ENCODE measurements at places on chromosomes 11 and 22.

GRCh38 chr11:8041576-8041975 lies 39.4 kb upstream of the TUB start:
- no peak for DNase-seq

DNA sequence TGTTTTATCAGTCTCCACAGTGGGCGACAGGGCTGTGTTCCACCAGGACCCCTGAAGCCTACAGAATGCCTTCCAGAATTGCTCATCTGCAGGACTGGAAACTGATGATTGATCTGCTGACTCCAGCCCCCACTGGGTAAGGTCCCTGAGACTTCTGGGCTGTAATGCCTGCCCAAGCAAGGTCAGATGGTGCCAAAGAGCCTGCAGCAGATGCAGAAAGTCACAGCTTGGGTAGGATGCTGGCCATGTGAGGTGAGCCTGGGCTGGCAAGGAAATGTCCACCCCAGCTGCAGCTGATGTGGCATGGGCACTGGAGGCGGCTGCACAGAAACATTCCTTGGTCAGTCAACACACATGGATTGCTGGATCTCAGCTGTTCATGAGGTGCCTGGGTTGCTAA lies 30.9 kb downstream of the LRRC32 start:
- no peak for DNase-seq

DNA sequence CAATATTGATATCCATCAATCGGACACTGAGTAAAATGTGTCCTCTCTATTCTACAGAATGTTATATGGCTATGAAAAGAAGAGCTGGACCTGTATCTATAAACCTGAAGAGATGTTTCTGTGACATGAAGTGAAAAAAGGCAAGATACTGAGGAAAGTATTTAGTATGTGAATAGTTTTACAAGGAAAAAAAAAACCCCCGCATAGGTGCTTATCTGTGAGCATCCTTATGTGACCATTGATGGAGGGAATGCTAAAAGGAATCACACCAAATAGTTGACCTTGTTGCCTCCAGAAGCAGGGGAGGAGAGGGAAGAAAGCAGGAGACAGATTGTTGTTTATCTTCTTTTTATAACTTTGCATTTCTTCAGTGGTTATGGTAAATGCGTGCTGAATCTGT lies 661 bp upstream of the PRG2 start:
- no peak for DNase-seq

DNA sequence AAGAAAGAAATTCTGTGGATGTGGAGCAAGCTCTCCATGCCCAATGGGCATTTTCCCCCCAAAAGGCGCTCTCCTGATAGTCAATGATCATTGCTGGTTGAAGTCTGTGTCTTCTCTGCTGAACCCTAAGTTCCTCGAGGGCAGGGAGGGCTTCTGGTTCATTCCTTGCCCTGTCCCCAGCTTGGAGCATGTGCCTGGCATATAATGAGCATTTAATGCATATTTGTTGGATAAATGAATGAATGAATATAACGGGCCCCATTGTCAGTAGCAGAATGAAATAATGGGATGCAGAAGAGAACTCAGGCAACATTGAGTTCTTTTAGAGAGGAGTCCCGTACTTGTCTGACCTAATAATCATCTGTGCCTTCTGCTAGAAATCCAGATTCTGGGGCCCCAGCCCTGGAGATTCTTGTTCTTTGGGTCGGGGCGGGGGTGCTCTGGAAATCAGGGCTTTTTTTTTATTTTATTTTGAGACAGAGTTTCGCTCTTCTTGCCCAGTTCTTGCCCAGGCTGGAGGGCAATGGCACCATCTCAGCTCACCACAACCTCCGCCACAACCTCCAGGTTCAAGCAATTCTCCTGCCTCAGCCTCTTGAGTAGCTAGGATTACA lies 64.4 kb downstream of the CD82 start:
- DNase-seq, result no peak

- no peak for DNase-seq
Measured at GRCh38 chr11:20912922-20913512, 243.6 kb downstream of the NELL1 start.

DNA sequence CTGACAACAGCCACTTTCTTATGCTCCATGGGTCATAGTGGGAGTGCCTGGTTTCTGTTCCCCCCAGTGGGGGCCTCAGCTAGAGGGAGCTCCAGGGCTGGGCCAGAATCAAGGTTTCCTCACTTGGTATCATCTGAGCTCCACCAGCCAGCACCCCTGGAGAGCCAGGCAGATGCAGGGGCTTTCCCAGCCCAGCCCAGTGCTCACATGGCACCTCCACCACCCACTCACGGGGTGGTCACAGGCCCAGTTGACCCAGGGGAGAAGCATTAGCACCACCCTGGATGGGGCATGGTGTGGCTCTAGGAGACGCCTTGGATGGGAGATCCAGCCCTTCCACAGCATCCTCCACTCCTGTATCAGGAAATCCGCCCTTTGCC lies 24.1 kb upstream of the WNT7B start:
- DNase-seq, result no peak

DNA sequence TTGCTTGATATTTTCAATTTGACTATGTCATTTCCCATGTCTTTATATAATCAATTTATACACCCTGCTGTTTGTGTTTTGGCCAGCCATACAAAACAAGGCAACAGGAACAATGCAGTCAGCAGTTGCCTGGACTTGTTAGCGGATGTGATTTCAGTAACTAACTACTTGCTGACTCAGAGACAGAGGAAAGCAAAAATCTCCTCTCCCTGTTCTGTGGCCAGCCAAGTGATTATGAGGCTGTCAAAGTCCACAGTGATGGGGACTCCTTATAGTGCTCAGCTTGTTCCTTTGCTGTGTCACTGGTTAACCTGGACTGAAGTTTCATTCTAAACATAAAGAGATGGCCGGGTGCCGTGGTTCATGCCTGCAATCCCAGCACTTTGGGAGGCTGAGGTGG lies 32.6 kb upstream of the APLP2 start:
- no peak for DNase-seq

DNA sequence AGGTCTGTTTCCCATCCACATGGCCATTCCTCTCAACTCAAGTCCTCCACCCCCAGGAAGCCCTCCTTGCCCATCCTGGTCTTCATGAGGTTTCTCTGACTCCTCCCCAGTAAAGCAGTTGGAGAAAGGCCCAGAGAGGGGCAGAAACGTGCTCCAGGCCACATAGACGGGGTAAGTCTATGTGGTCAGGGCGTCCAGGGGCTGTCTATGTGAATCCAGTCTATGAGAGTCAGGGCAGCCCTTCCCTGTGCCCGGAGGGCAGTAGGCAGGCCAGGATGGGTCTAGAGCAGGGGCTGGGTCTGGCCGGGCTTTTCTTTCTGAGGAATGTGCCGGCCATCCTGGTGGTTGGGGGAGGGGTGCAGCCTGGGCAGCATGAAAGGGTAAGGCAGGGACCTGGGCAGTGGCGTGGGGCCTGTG lies 11.7 kb downstream of the GUCD1 start:
- DNase-seq, result no peak

DNA sequence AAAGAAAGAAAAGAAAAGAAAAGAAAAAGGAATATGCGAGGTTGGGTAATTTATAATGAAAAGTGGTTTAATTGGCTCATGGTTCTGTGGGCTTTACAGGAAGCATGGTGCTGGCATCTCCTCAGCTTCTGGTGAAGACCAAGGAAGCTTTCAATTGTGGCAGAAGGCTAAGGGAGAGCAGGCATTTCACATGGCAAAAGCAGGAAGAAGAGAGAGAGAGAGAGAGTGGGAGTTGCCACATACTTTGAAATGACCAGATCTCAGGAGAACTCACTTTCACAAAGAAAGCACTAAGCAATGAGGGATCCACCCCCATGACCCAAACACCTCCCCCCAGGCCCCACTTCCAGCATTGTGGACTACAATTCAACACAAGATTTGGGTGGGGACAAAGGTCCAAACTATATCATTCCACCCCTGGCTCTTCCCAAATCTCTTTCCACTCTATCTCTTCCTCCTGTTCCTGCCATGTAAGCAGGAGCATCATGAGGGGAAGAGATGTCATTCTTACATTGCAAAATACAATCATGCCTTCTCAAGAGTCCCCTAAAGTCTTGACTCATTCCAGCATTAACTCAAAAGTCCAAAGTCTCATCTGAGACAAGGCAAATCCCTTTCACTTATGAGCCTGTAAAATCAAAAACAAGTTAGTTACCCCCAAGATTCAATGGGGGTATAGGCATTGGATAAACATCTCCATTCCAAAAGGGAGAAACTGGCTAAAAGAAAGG lies 38.9 kb downstream of the LINC01488 start:
- no peak for DNase-seq

DNA sequence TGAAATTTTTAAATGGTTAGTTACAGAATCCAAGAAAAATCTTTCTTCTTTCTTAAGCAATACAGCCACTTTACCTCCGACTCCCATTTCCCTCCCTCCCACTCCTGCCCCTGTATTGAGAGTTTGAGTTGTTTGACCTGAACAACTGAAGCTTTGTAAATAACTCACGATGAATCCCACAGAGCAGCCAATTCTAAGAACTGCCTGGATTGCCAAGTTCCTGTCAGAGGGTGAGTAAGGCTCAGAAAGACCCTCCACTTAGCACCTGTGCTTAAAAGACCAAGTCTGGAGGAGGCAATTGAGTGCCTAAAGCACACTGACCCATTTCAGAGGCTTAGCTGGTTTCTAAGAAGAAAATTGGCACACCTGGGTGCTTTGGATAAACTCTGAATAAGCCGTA lies 158.5 kb downstream of the MSANTD4 start:
- DNase-seq, result no peak

DNA sequence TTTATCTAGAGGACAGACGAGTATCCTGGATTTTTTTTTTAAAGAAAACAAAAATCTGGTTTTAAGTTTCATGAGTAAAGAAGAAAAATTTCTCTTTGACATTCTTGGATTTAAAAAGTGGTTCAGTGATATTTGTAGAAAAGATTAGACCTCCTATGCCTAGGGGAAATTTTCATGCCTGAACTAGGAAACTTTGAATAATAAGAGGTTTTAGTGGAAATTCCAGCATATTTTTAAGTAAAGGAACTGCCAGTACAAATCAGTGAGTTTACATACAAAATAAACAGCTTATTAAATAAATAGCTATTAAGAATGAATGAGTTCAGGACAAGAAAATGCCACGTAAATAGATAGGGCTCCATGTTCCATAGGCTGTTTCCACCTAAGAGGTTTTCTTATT lies 17.5 kb downstream of the JAM3 start:
- DNase-seq, result no peak

DNA sequence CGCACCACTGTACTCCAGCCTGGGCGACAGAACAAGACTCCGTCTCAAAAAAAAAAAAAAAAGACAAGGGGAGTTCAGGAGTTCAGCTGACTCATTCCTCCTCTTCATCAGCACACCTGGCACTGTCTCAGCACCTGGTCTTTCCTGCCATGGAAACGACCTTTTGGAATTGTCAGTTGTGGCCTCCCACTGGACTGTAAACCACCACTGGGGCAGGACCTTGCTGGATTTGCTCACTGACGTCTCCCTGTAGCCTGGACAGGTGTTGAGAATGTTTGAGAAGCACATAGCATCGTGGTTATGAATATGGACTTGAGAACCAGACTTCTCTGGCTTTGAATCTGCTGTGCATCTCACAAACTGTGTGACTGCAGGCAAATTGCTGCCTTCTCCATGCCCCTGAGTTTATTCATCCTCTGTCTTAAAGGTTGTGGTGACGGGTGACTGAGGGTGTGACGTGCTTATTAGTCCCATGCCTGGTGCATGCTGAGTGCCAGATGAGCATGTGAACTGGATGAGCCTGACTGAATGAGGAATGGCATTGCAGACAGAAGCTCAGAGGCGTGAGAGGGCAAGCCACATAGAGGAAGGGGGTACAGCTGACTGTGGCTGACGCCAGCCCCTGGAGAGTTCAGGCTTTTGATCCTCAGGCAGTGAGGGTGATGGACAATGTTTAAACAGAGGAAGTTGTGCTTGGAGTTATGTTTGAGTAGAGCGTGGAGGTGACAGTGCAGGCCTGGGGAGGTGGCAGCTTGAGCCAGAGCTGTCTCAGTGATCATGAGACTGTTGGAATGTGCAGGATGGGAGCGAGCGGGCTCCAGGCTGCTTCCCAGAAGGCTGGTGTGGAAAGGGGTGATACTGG lies 12.7 kb downstream of the TOM1 start:
- DNase-seq, result no peak

GRCh38 chr11:71927820-71928736 lies at the start of gene XNDC1N:
TSS of gene XNDC1N (minus strand) at chr11:71928594. CDS start at chr11:71923353, 5,241 bp downstream.
- peak; percentile 89 for DNase-seq

GRCh38 chr11:95349345-95349942 lies 118.4 kb upstream of the SESN3 start:
- no peak for DNase-seq

GRCh38 chr11:8288166-8288772 lies 24.6 kb upstream of the LMO1 start:
- no peak for DNase-seq

DNA sequence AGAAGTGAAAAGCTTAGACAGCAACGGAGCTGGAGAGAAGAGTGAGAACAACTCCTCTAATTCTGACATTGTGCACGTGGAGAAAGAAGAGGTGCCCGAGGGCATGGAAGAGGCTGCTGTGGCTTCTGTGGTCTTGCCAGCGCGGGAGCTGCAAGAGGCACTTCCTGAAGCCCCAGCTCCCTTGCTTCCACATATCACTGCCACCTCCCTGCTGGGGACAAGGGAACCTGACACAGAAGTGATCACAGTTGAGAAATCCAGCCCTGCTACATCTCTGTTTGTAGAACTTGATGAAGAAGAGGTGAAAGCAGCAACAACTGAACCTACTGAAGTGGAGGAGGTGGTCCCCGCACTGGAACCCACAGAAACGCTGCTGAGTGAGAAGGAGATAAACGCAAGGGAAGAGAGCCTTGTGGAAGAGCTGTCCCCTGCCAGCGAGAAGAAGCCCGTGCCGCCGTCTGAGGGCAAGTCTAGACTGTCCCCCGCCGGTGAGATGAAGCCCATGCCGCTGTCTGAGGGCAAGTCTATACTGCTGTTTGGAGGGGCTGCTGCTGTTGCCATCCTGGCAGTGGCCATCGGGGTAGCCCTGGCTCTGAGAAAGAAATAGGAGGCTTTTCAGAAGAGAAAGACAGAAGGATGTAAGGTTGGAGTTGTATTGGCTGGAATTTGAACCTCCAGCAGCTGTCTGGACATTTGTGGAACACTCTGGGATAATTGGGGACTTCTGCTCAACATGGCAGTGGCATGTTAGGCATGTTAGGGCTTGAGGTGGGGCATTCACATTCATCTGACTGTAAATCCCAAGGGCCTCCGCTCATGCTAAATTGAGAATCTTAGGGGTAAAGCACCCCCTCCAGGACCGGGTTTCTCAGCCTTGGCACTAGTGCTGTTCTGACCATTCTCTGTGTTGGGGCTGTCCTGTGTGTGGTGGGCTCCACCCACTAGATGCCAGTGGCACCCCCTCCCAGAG lies 47.1 kb downstream of the BID start:
- no peak for DNase-seq

GRCh38 chr11:108204929-108205499 lies 17.4 kb downstream of the NPAT start:
- no peak for DNase-seq

- DNase-seq, result no peak
Measured at GRCh38 chr22:18055619-18056160, 22.1 kb upstream of the PEX26 start.

GRCh38 chr11:11620921-11621572 lies 758 bp downstream of the GALNT18 start:
- peak; percentile 62 for DNase-seq

GRCh38 chr22:28148816-28149465 lies 229.9 kb upstream of the PITPNB start:
- DNase-seq, result no peak

Data from testis (tissue), 5 donors.